ENCODE measurements at places on chromosomes 2 and 18. TPM values are rescaled to one million over a fixed set of nuclear protein-coding genes. Genes with fewer than 3 reads are reported as not detected.

The LRRC30 gene
- total RNA-seq: not detected

The CNOT9 gene
- 16.0 TPM for total RNA-seq

The RAB17 gene
- 2.8 TPM for total RNA-seq

The SERPINB7 gene
- not detected for total RNA-seq

The DLGAP1 gene
- 0.31 TPM for total RNA-seq

The COX5B gene
- total RNA-seq: 1,023 TPM

The ITGAV gene
- 125 TPM for total RNA-seq

The SOWAHC gene
- total RNA-seq: 2.1 TPM

The IL1R2 gene
- total RNA-seq: 4.3 TPM

The CEBPZ gene
- 32.4 TPM for total RNA-seq

The REG1B gene
- total RNA-seq: not detected

The SLC9A2 gene
- not detected for total RNA-seq

The SEPTIN10 gene
- 63.0 TPM for total RNA-seq

The CHRND gene
- total RNA-seq: not detected

The IL1A gene
- total RNA-seq: not detected
